Kidney tubule cell (primary cell): ENCODE measurements at places on chromosomes 1 and 21.

- DNase-seq: peak; percentile 81
Measured at GRCh38 chr1:222048094-222048595, 306.3 kb upstream of the DUSP10 start.

DNA sequence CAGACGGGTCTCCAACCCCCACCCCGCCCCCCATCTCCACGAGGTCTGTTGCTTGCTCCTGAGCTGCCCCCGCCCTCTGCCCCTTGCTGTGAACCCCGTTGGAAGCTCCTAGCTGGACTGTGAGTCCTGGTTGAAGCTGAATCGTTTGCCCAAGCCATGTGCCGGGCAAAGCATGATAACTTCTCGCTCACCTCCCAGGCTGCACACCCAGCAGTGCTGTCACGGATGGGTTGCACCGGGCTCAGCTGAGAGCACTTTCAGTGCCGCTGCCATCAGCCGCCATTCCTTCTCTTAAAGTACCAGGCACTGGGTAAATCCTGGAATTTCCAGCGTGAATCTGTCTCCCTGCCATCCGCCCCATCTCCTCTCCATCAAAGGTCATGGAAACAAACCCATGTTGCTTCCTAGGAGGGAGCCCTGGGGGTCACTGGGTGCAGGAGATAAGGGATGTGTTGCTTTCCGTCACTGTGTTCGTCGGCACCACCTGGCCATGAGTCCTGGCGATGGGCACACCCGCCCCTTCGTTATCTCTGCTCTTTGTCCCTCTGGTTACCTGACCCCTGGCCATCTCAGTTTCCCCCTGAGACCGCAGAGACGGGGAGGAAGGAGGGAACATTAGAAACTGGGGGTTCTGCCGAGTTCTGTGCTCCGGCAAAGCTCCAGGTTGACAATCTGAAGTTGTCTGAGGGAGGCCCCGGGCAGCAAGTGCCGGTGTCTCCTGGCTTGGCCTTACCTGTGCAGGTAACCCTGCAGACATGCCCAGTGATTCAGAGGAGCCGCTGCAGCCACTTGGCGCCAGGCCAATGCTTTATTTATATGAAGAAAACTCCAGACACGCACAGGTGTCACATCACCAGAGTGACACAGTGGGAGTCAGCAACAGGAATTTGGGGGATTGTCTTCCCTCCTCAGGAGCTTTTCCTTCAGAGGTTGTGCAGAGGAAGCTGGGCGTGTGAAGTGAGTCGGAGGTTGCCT, 2.7 kb downstream of the PDE9A start:
- DNase-seq: peak; percentile 91

- no peak for DNase-seq
Measured at GRCh38 chr1:226535666-226536065, 12.9 kb upstream of the STUM start.

- DNase-seq: no peak
Measured at GRCh38 chr21:26782747-26783146, 62.5 kb downstream of the ADAMTS1 start.

GRCh38 chr21:35520302-35520701, 471.2 kb upstream of the RUNX1 start:
- DNase-seq: no peak

DNA sequence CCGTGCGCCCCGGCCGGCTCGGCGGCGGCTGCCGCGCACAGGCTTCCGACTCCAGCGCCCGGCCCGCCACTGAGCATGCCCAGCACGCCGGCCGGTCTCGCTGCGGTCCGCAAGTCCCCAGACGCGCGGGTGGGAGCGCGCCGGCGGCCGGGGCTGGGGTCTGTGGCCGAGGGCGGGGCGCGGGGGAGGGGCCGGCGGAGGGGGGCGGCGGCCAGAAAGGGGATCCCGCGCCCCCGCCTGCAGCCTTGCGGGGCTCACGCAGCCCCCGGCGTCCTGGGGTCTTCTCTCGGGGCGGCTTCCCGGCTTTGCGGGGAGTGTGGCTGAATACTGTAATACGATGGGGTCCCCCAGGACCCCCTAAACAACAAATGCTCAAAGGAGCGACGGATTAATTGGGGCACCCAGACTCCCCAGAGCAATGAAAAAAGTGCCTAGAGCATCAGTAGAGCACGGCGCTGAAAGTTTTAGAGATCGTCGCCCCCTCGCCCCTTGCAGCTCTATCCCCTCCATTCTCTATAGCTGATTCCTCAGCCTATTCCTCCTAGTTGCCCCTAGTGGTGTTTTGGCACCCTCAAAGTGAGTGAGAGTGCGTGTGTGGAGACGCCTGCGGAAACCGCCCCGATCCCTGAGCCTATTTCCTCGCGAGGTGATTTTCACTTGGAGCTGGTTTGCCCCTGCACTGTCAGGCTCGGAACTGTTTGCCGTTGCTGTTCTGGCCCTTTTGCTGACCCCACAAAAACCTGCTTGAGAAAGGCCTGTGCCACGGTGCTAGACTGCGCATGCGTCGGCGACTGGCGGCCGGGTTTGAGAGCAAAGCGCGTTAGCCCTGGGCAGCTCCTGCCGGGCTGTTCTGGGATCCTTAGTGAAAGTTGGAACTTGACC, at the start of gene VAV3:
VAV3 (minus strand) TSS at position 71 of the 882 bp plus-strand sequence. CDS start 311 bp downstream, outside the sequence.
- peak; percentile 81 for DNase-seq

DNA sequence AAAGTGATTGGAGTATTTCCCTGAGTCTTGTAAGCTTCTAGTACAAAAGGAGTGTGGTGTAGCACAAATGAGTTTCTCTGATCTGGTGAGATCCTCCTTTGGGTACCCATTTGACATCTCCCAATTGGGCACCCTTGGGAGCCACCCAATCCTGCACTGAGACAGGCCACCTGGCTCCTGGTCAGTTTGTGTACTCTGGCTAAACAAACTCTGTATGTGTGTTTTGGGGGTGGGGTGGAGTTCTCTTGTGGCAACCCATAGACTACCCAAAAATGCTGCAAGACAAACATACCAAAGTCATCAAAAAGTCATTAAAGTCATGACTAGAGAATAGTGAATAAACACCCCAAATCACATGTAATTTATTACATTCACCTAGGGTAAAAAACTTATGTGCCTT, 8.4 kb upstream of the HIVEP3 start:
- DNase-seq: no peak

DNA sequence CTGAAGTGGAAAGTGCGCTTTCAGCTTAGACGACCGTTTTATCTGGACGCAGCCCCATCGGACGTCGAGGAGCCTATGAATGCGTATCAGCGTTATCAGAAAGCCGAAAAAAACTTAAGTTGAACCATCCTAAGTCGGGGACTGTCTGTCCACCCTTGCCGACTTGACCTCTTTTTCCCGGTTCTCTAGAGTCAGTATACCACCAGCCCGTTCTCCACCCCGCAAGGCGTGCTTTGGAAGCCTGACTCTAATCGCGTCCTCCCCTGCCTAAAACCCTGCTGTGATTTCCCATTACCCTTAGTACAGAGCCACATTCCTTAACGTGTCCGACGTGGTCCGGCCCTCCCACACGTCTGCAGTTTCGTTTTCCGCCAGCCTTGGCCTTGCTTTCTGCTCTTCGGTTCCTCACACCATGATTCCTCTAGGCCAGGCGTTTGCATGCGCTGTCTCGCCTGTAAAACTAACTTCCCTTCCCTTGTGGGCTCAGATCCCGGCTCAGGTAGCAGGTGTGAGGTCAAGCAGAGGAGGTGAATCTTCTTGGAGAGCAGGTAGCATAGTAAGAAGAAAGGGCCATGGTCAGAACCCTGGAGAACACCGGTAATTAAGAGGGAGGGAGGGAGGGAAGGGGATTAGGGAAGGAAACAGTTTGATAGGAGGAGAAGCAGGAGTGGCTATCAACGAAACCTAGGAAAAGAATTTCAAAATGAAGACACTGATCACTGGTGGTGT, 865 bp downstream of the ADPRS start:
- DNase-seq: peak; percentile 76

- DNase-seq: peak; percentile 30
Measured at GRCh38 chr1:65421351-65422025, 1.0 kb downstream of the LEPR start.

- DNase-seq: no peak
Measured at GRCh38 chr21:31696424-31696823, 35.5 kb downstream of the SCAF4 start.

DNA sequence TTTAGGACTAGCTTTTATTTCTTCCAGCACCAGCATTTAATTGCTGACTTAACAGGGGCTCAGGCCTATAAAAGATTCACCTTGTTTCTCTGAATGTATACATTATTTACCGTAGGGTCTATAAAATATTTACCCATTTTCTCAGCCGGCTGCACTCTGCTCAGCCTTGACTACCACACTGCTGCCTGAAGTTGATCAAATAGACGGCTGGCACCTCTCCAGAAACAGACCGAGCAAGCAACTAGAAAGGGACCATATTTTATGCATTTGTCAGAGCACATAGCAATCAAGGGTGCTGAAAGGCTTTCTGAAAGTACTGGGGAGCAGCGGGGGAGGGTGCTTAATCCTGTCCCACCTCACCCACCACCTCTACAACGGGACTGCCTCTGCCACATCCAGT, 64.7 kb upstream of the FGGY start:
- DNase-seq: peak; percentile 42

- peak; percentile 87 for DNase-seq
Measured at GRCh38 chr1:212749821-212750535, 41.6 kb downstream of the NSL1 start.

DNA sequence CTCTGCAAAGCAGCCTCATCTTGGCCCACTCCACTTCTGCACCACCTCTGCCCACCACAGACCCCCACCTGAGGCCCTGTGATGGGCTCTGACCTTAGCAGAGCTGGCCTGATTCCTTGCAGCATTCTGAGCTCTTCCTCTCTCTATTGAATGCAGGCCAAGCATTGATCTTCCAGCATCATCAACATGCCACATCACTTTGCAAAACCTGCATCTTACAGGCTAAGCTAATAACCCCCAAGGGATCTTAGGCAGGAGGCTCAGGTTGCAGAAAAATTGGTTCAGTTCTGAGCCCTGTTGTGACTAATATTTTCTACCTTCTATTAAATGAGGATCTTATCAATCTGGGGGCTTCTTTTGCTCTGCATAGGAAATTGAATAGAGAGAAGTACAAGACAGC, 78.7 kb downstream of the ATP1A1 start:
- DNase-seq: no peak

DNA sequence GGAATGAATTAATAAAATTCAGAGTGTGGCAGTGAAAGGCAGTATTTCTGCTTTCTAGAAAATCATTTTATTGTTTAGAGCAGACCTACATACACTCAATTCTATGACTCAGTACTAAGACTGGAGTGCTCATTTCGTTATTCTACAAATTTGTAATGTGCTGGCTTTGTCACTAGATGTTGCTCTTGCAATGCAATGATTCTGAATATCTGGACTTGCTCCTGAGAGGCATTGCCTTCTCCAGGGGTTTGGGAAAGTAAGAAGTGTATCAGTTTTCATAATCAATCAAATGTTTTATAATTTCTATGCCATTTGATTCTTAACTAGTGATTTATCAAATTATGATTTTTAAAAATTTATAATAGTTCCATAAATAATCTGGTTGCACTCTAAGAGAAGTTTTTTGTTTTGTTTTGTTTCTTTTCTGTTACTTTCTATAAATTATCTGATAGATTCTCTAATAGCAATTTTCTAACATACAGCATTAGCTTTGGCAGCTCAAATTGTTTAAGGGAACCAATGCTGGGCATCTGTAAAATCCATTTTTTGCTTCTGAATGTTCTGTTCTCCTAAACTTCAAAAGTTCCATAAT, 280.5 kb upstream of the SGIP1 start:
- DNase-seq: peak; percentile 77

- DNase-seq: no peak
Measured at GRCh38 chr1:18253093-18253492, 145.5 kb downstream of the IGSF21 start.

DNA sequence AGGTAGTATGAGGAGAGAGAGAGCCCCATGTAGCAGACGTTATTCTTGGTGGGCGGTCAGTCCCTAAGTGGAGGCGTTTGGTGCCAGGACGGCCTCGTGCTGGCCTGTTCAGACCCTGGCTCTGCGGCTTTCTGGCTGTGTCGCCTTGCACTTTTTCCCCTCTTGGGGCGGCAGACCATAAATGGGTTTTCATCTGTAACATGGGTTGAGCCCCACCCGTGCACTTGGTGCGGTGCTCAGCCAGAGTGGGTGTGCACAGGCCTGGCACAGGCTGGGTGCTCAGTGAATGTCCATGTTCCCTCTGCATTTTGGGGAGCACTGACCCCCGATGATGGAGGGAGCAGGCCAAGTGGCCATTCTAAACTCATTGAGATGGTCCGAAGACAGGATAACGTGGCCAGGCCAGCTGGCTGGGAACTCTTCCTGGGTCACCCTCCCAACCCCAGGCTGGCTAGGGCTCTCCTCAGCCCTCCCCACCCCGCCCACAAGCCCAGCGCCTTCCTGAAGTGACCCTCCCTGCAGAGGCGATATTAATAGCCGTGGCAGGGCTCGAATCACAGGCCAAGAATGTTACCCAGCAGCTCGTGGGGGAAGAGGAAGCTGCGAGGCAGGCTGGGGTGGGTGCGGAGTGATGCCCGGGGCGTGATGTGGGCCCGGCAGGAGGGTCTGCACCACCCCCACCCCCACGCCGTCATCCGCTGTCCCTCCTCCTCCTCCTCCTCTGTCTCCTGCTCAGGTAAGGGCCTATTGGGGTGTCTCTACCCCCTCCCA, 78.5 kb downstream of the ARHGEF10L start:
- DNase-seq: peak; percentile 28

DNA sequence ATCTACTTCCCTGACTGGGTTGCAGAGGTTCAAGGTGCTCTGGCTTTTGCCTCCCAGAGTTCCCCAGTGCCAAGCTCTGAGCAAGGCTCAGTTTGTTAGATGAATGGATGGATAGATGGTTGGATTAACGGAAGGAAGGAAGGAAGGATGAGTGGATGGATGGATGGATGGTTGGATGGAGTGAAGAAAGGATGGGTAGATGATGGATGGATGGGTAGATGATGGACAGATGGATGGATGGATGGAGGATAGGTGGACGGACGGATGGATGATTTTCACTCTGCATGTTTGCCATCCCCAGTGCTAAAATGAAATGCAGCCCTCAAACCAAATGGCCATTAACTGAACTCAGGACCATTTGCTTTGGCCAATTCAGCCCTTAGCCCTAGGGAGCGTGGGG, 27.4 kb upstream of the TENT5C start:
- no peak for DNase-seq

- no peak for DNase-seq
Measured at GRCh38 chr1:22805672-22806038, 95.0 kb downstream of the EPHB2 start.

DNA sequence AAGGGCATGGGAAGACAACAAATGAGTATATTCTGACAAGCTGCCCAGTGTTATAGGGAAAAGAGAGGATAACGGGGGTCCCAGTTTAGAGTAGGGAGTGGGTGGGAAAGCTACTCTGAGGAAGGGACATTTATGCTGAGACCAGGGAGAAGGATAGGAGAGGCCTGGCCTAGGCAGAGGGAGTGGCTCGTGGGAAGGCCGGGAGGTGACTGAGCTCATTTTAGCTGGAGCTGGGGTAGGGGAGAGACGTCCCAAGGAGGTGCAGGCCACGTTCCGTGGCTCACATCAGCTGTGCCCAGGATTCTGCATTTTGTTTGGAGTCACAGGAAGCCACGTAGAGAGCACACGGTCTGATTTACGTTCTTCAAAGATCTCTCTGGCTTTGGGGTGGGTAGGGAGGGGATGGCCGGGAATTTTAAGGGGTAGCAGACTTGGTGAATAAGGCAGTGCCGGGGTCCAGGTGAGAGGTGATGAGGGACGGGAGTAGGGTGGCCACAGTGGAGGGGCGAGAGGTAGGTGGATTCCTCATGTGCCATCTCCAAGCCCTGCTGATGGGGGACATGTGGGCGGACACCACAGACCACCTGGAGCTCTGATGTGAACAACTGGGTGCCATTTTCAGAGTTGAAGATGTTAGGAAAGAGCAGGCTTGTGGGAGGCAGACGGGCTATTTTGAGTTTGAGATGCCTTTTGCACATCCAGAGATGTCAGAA, 4.7 kb downstream of the TINAGL1 start:
- DNase-seq: no peak

GRCh38 chr1:113545626-113546025, 155.3 kb downstream of the MAGI3 start:
- no peak for DNase-seq
